ENCODE measurements at places on chromosomes 3 and 15. TPM values are rescaled to one million over a fixed set of nuclear protein-coding genes. Genes with fewer than 3 reads are reported as not detected.

CPLX3 gene
- total RNA-seq: not detected

CCR8 gene
- total RNA-seq: not detected

FEZF2 gene
- not detected for total RNA-seq

TMC3 gene
- total RNA-seq: not detected

SLC22A13 gene
- total RNA-seq: 1.00 TPM

GOLGA6L10 gene
- total RNA-seq: 0.77 TPM

SPTSSB gene
- not detected for total RNA-seq

PTPRG gene
- total RNA-seq: 124 TPM

ZNF80 gene
- total RNA-seq: not detected

TNIK gene
- total RNA-seq: 3.7 TPM

GNAT1 gene
- not detected for total RNA-seq

ATP13A5 gene
- total RNA-seq: not detected

LTF gene
- total RNA-seq: 4.3 TPM

LRRC15 gene
- 0.35 TPM for total RNA-seq

MKRN3 gene
- total RNA-seq: not detected

EFHB gene
- total RNA-seq: 1.3 TPM

SNX33 gene
- 25.1 TPM for total RNA-seq

TUSC7 gene
- total RNA-seq: not detected

BFSP2 gene
- total RNA-seq: not detected

IGSF10 gene
- total RNA-seq: 4.5 TPM

CAMK1 gene
- total RNA-seq: 98.6 TPM

NOX5 gene
- 0.19 TPM for total RNA-seq

THRB gene
- 27.5 TPM for total RNA-seq

CLDN16 gene
- not detected for total RNA-seq

SIDT1 gene
- total RNA-seq: 1.5 TPM

SKOR1 gene
- 0.26 TPM for total RNA-seq

BNC1 gene
- total RNA-seq: 0.42 TPM

CMTM6 gene
- 52.4 TPM for total RNA-seq
